ENCODE measurements at places on chromosomes 5 and 9.

- no peak for DNase-seq
Measured at GRCh38 chr9:127209948-127210640, 54.5 kb upstream of the GARNL3 start.

- DNase-seq = no peak
Measured at GRCh38 chr5:161580621-161581020, 34.1 kb upstream of the GABRB2 start.

- no peak for DNase-seq
Measured at GRCh38 chr9:6552033-6552432, 93.5 kb downstream of the GLDC start.

GRCh38 chr5:147534172-147534951, 24.5 kb upstream of the DPYSL3 start:
- DNase-seq = no peak

GRCh38 chr9:131178926-131179325, 53.5 kb downstream of the NUP214 start:
- DNase-seq = no peak
